ENCODE measurements at places on chromosomes 12 and 14.

DNA sequence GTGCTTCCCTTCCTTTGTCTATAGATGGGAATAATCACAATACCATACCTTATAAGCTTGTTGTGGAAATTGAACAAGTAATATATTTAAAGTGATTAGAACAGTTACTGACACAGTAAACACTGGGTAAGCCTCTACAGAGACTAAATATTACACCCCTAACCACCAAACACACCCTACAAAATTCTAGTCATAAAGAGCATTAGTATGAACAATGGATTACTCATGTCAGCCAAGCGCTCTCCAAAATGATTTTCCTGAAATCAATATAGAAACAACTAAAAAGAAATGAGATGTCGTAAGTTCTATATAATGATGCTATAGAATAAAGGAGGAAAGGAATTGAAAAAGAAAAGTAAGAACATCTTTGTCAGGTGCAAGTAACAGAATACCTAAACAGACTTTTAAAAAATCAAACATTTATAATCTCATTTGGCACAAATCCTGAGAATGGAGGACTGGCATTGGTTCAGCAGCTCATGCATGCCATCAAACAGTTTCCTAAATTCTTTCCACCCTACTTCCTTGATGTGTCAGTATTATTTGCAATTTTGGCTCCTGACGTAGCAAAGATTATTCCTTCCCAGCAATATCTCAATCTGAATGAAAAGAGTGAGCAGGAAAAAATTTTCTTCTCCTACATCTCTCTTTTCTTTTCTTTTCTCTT, 118.0 kb downstream of the SINHCAF start:
- DNase-seq: no peak

- DNase-seq: no peak
Measured at GRCh38 chr12:43241986-43242385, 310.0 kb downstream of the ADAMTS20 start.

- DNase-seq: no peak
Measured at GRCh38 chr14:104633276-104634137, 28.9 kb upstream of the TMEM179 start.

DNA sequence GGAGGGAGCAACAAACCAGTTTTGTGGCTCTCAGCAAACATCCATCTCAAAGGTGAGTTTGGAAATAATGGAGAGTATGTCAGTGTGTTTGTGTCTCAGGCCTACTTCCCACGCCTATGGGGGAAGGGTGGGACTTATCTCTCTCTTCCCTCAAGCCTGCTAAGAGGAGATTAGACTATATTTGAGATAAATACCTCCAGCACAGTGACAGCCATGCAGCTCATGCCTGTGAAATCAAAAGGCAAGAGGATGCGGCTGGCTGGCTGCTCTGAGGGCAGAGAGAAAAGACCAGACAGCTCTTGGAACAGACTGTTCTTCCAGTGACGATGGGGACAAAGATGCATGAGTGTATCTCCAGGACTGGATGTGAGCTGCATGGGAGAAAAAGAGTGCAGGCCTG, 14.7 kb upstream of the POC1B start:
- no peak for DNase-seq

GRCh38 chr12:103928682-103929045, 1.5 kb upstream of the HSP90B1 start:
- DNase-seq: peak; percentile 80

DNA sequence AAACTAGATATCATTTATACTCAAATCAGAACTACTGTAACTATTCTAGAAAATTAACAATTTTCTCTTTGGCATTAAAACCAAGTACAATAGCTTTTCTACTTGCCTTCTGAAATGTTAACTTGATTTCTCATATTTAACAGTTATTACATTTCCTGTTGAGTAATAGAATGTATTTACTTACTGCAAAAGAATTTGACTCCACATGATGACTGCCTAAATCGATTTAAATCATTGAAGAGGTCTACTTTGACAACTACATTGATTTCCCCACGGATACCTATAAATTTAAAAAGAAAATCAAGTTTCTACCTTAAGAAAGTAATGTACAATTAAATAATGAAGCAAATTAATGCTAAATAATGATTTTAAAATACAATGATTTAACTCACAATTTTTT, 18.9 kb downstream of the C2CD5 start:
- DNase-seq: no peak

DNA sequence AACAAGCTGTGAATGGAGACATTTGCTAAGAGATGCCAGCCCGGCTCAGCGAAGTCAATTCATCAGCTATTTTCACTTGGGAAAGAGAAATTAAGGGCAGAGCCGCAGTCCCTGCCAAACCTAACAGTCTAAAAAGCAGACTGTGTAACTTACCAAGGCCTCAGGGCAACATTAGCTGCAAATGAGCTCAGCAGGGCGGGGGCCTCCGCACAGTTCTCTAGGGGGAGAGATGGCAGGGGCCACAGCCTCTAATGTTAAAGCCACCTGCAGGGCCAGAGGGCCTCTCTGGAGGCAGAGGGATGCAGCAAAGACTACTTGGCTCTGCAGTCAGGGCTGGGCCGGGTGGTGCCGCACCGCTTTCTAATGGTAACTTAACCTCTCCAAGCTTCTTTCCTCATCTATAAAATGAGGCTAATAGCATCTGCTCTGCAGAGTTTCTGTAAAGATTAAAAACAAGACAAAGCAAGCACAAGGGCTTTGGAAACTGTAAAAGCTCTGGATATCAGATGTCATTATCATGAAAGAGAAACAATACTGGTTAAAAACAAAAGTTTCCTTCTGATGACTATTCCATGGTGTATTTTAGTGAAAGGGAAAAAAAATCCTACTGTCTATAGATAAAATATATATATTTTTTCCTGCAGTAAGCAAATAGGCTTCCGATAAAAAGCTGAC, 13.4 kb upstream of the GPRC5A start:
- no peak for DNase-seq

DNA sequence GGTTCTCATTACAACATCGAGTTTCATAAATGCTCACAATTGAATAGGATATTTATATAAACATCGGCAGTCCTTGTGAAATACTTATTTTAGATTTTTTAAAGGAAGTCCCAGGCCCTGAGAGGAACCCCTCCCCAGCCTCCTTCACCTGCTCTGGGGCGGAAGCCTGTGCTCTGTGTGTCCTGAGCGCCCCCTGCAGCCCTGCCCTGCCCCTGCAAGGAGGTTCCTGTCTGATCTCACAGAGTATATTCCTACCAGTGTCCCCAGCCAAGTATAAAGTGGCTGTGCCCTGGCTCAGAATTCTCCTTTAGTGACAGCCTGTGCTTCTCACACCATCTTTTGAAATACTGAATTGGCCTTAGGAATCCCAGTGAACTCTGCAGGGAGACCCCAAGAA, 659.5 kb downstream of the TMEM121 start:
- DNase-seq: peak; percentile 47

DNA sequence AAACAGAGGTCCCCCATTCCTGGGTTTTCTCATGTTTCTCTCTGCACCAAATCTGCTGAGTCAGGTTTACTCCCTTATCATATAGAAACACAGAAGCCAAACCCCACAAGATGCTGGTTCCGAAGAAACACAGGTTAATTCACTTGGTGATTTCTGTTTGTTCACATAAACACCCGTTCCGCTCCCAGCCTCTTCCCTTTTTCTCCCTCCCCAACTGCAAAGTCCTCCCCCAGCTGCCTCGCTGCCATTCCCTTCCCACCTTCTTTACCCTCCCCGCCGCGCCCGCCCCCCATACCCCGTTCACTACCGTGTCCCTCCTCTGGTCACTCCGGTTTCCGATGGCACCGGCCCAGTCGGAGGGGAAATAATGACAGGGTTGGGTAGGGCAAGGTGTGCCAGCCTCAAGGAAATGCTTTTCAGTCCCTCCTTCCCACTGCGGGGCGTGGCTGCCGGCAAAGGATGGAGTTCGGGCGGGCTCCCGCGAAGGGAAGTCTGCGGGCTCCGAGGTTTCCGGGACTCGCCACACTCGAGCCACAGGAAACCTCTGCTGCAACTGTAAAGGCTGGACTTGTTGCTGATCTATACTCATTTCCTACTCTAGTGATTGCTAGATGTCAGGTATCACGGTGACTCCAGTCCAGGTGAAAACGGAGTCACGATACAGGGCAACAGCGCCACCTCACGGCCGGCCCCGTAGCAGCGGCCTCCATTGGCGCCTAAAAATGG, at the start of gene STYK1:
TSS of gene STYK1 (minus strand) at position 394 of the 726 bp plus-strand sequence. CDS start 39,434 bp downstream, outside the sequence.
- DNase-seq: peak; percentile 97

DNA sequence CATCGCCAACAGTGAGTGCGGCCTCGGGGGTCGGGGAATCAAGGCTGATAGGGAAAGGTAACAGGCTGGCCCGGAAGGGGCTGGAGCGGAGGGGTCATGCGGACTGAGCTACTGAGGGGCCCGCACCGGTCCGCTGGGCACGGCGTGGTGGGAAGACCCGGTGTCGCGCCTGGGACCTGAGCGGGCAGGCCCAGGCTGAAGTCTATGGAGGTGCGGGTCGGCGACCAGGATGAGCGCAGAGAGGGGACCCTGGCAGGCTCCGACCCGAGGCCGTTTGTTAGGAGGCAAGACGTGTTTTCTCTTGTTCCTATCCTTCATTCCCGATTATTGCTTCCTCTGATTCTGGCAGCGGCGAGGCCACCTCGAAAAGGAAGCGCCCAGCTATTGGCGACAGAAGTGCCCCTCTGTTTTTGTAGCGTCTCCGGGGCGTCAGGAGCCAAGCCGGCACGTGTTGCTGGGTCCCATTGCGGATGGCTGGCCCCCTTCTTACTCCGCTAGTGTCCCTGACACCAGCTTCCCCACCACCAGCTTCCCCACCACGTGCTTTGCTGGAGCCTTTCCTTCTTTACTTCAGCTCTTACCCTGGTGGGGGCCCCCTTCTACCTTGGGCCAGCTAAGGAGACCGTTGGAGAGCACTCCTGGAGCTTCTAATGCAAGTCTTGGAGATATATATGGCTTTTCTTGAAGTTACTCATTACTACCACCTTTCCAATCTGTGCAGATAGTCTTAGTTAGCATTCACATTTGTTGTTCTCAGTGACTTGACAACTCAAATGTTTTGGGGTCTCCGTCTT, 653 bp downstream of the PA2G4 start:
- no peak for DNase-seq
